ENCODE measurements at places on chromosomes 2 and 18.

- DNase-seq = no peak
Measured at GRCh38 chr2:238114331-238114841, 14.2 kb downstream of the ESPNL start.

DNA sequence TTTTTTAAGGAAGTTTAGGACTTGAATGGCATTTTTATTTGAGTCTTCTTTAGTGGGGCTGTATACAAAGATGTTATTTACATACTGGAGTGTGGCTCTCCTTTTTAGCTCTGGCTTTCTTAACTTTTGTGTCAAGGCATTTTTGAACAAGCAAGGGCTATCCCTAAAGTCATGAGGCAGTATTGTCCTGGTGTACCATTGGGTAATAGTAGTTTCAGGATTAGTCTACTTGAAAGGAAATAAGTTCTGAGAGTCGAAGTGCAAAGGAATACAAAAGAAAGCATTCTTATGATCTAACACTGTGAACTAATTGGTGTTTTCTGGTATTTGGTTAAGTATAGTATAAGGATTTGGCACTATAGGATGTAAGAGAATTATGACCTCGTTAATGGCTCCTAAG is 1.9 kb upstream of the CYP27A1 start:
- no peak for DNase-seq

- no peak for DNase-seq
Measured at GRCh38 chr2:233433794-233434193, 79.5 kb downstream of the DGKD start.

GRCh38 chr2:38317725-38318124 is 59.3 kb downstream of the ATL2 start:
- DNase-seq = no peak

DNA sequence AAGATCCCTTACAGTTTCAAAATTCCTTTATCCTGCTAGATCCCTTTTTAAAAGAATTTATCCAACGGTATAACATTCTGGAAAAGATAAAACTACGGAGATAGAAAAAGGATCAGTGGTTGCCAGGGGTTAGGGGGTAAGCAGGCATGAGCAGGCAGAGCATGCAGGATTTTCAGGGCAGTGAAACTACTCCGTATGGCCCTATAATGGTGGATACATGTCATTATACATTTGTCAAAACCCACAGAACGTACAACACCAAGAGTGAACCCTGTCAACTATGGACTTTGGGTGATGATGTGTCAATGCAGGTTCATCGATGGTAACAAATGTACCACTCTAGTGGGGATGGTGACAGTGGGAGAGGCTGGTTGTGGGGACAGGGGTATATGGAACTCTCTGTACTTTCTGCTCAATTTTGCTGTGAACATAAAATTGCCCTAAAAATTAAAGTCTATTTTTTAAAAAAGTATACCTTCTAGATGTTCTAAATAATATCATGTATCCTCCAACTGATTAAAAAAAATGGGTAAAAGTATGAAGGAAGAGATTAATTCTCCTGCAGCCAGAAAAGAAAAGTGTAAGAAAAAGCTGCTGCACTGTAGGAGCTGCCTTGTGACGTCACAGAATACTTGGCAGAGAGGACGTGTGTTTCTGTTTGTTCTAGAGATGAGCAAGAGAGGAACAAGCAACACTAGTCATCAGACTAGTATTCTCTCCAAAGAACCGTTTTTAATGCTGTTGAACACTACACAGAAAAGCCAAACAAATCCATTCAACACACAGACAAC is 23.6 kb downstream of the ANKRD44 start:
- DNase-seq = peak; percentile 50

- DNase-seq = no peak
Measured at GRCh38 chr2:190512539-190513095, 21.9 kb downstream of the NEMP2 start.

GRCh38 chr2:9001778-9002177 is 1.7 kb downstream of the MBOAT2 start:
- DNase-seq = peak; percentile 40

- no peak for DNase-seq
Measured at GRCh38 chr2:54502731-54503130, 46.6 kb downstream of the SPTBN1 start.

DNA sequence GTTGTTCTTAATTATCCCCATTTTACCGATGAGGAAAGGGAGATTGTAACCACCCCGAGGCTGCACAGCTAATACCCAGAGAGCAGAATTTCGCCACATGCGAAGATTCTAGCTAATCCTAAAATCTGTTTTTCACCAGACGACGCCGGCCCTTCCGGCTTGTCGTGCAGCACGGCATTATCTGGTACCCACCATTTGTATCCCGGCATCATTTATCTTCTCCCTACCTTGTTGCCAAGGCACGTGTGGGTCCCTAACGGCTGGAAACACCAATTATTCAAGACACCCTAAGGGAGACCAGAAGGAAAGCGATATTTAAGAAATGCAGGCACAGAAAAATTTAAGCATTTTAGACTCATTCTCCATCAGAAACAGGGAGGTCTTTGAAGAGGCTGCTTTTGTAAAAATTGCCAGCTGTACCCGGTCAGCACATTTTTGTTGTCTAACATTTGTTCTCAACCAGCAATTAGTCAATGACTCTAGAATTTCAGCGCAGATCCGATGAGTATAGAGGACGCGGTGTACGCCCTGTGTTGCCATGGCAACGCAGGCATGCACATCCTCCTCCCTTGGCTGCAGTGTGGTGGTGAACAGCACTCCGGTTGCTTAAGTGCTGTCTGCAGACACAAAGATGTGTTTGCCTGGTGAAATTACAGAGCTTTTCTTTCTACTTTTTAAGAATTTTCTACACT is 111.6 kb downstream of the AGAP1 start:
- peak; percentile 45 for DNase-seq

DNA sequence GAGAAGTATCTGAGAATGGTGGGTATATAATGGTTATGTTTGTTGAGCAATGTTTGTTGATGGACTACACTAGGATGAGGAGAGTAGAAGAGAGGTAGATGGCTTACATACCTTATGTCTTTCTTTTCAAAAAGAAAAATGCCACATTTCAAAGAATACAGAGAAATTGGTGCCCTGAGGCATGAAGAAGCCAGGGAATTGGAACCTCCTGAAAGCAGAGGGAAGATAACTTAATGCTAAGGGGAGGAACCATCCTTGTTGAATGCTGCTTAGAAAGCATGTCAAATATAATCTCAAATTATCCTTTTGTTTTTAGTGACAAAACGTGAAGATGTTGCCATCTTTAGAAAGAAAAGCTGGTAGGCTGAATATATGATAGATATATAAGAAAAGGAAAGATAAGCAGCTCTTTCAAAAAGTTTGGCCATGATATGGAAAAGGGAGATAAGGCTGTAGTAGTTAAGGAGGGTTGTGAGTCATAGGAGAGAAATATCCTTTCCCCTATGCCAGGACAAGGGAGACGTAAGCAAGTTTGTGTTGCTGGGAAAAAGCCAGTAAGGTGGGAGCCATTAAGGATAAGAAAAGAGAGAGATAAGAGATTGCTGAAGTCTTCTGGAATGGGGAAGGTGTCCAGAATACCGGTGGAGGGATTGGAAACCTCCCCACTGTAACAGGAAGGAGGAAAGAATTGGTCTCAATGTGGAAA is 66.3 kb downstream of the SCN2A start:
- DNase-seq = no peak

GRCh38 chr18:37184209-37184868 is 355.4 kb downstream of the KIAA1328 start:
- no peak for DNase-seq

DNA sequence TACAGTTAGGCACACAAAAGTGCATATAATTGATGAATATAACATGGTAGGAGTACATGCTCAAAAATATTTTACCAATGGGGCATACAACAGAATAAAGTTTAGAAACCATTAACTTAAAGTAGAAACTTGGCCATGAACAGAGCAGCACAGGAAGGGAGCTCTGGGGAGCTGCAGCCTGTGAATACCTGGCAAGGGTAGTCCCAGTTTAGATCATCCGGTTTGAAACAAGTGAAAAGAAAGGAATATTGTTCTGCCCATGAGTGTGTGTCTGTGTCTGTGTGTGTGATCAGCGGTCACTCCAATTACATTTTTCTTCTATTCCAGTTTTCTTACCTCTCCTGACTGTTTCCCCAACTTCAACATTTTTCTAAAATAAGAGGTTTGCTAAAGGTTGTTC is 233.0 kb downstream of the ALK start:
- DNase-seq = no peak

GRCh38 chr2:216775043-216775453 is 79.7 kb upstream of the IGFBP5 start:
- DNase-seq = peak; percentile 74

- DNase-seq = no peak
Measured at GRCh38 chr18:41618147-41618546, 336.9 kb upstream of the PIK3C3 start.

GRCh38 chr18:37491526-37491925 is 74.1 kb downstream of the CELF4 start:
- DNase-seq = no peak

- DNase-seq = peak; percentile 82
Measured at GRCh38 chr18:21194871-21195771, 46.9 kb upstream of the GREB1L start.

DNA sequence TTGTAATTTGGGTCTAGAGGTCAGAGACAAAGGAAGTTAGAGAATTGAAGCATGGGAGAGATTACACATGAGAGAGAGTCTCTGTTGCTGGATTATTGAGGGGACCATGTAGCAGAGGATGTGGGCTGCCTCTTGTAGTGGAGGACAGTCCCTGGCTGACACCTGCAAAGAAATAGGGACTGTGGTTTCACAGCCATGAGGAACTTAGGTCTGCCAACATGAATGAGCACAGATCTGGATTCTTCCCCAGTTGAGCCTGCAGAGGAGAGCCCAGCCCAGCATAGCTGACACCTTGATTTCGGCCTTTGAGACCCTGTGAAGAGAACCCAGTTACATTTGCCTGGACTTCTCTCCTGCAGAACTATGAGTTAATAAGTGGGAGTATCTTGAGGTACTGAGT is 179.5 kb upstream of the TWIST2 start:
- DNase-seq = no peak

DNA sequence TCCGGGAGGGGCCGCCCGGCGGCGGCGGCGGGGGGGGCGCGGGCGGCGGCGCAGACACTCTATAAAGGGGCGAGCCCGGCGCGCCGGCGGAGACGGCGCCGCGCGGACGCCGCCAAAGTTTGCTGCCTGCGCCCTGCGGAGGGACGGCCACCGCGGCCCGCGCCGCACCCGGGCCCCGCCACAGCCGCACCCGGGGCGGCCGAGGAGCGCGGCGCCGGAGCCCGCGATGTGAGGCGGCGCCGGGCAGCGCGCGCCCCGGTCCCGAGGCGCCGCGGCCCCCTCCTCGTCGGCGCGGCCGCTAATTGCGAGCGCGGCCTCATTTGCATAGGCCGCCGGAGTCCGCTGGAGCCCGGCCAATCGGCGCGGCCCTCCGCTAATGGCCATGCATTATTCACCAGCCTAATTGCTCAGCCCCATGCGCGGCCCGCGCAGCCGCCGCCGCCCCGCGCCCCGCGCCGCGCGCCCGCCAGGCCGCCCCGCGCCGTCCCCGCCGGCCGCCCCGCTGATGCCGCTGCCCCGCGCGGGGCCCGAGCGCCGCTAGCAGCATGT is at the start of gene SALL3:
SALL3 (plus strand) TSS at position 89 of the 549 bp plus-strand sequence; CDS start at position 546, 457 bp downstream.
- DNase-seq = no peak

GRCh38 chr2:60498816-60499429 is 54.5 kb downstream of the BCL11A start:
- no peak for DNase-seq

- DNase-seq = no peak
Measured at GRCh38 chr2:226066391-226066790, 666.9 kb downstream of the NYAP2 start.

DNA sequence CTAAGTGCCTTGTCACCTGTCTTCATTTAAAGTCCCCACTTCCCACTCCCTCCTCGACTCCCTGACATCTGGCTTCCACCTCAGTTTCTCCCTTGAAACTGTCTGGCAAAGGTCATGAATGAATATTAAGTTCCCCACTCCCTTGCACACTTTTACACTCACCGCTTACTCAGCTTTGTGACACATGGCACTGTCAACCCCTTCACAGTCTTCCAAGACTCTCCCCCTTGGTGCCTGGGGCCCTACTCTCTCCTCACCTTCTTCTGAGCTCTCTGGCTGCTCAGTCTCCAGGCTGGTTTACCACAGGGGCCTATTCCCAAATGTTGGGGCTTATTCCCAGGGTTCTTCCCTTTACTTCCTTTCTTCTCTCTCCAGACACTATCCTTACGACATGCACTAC is 17.9 kb upstream of the PTPN4 start:
- no peak for DNase-seq

DNA sequence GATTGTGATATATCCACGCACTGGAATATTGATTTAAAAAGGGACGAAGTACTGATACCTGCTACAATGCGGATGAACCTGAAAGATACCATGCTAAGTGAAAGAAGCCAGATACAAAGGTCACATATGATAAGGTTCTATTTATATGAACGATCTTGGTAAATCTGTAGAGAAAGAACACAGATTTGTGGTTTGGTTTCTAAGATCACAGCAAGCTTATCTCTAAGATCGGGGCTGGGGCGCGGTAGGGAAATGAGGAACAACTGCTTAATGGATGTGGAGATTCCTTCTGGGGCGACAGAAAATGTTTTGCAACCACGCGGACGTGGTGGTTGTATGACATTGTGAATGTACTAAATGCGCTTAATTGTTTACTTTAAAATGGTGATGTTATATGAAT is 60.1 kb downstream of the NEDD4L start:
- peak; percentile 43 for DNase-seq

DNA sequence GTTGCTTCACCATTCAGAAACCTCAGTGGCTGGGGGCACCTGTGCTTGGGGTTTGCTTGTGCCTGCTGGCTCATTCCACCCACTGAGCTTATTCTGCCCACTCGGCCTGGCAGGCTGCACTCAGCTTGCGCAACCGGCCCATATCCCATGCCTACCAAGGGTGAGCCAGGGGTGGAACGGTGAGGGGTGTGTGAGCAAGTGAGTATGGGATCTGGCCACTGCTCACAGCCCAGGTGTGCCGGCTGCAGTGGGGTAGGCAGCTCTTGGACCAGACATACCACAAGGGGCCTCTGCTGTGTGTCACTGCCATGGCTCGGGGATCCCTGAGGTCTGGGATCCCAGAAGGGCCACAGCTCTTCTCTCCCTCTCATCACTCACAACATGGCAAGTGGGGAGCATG is 1000.5 kb upstream of the CRIM1 start:
- DNase-seq = no peak

DNA sequence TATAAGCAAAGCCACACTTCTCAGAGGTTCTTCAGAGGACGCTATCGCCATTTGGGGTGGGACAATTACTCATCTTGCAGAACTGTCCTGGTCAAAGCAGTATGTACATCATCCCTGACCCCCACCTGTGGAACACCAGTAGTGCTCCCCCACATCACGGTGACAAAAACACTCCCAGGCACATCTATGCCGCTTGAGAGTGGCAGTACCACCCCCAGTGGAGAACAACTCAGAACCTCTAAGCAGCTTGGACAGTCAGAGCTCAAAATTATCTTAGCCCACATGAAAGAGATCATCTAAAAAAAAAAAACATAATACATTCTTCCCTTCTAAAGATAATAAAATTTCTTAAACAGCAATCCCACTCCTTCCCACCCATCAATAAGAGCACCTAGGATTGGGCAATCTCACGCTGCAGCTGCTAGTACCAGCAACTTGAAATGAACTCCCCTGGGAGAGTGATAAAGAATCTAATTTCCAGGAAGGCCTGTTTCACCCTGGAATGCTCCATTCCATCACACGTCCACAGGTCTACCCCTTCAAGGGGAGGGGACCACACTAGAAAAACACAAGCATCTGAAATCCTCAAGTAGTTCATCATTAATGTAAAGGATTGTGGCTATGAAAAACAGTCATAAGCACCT is 31.7 kb downstream of the LRP2 start:
- DNase-seq = no peak

GRCh38 chr18:70243131-70243929 is 37.8 kb upstream of the RTTN start:
- no peak for DNase-seq

Measured in hematopoietic multipotent progenitor cell treated with erythropoietin and hydrocortisone succinate and interleukin-3 and kit ligand, for 6 days (in vitro differentiated cells).